Hippocampal formation (tissue), 2 donors: ENCODE measurements at places on chromosomes 2 and 18.

- no peak for DNase-seq
Observed at GRCh38 chr2:170949415-170949814, 20.4 kb downstream of the GORASP2 start.

GRCh38 chr18:33291539-33291938, 149.0 kb downstream of the CCDC178 start:
- DNase-seq = no peak

- DNase-seq = no peak
Observed at GRCh38 chr2:27572998-27573429, 9.8 kb upstream of the ZNF512 start.

DNA sequence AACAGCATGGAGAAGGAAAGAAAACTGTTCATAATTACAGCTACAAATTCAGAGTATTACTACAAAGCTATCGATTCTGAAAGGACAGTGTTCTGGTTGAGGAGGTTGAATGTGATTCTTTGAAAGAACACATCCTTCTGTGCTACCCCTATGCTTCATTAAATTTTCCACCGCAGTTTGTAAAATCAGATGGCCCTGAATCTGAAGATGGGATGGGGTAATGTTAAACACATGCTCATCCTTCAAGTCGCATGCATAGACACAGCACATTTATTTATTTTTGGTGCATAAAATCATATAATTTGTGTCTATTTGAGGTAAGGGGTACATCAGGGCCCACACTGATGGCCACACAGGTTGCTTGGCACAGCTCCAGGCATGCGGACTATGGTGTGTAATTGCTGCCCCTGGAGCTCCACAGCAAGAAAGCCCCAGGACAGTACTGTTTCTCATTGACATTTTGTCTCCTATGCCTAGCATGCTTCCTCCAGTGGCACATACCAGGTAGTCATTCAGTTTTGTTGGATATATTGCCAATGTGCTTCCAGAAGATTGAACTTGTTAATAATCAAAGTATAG, 238.8 kb upstream of the TANK start:
- no peak for DNase-seq

GRCh38 chr2:31254237-31255203, 20.6 kb downstream of the EHD3 start:
- no peak for DNase-seq

DNA sequence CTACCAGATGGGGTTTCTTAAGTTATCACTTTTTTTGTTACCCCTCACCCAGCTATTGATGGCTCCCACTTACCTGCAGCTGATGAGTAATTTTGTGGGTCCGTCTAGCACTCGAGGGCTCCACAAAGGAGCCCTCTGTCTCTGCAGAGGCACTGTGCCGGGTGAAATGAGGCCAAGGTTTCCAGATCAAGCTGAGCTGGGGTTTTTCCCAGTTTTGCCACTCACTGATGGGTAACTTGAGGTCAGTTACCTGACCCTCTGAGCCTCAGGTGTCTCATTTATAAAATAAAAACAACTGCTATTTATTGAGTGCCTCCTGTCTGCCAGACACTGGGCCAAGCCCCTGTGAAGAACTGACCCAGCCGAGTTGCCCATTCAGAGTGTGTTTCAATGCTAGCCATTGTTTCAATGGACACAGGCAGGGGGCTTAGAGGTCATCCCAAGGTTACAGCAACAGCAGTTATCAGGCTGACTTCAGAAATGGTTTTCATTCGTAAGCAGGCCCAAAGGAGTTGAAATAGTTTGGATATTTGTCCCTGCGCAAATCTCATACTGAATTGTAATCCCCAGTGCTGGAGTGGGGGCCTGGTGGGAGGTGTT, 192.9 kb downstream of the NCK2 start:
- no peak for DNase-seq

GRCh38 chr18:26993568-26993967, 128.1 kb upstream of the AQP4 start:
- no peak for DNase-seq

DNA sequence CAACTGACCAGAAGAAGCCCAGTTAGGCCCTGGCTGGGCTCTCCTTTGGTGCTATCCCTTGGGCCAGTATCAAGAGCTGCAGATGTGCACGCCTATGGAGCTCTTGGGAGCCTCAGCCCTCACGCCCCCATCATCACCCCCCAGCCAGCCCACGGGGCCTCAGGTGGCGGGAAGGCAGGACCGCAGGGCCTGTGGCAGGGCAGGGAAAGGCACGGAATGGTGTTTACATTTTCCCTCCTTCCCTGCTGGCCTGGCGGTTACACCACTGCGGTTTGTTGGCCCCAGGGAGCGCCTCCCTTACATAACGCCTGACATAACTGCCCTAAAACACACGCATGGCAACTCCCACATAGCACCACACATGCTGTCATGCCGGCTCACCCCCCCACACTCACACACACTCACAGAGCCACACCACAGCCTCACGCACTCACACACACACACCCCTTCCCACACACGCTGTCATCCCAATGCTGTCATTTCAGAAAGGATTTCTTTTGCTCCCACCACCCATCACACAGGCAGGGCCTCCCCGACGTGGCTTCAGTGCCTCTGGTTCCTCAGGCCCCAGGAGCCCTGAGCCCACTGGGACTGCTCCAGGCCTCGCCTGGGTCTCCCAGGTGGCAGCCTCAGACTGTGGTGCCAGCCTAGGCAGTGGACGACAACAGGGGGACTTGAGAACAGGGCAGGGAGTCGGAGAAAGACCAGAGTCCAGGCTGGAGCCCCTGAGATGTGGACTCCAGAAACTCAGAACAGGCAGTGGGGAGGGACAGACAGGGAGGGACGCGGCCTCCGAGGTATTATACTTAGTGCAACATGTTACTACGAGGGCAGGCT, 15.7 kb downstream of the ZFP36L2 start:
- no peak for DNase-seq

- no peak for DNase-seq
Observed at GRCh38 chr2:184734338-184734737, 136.0 kb downstream of the ZNF804A start.

- DNase-seq = no peak
Observed at GRCh38 chr2:80519121-80519643, 214.6 kb upstream of the LRRTM1 start.

DNA sequence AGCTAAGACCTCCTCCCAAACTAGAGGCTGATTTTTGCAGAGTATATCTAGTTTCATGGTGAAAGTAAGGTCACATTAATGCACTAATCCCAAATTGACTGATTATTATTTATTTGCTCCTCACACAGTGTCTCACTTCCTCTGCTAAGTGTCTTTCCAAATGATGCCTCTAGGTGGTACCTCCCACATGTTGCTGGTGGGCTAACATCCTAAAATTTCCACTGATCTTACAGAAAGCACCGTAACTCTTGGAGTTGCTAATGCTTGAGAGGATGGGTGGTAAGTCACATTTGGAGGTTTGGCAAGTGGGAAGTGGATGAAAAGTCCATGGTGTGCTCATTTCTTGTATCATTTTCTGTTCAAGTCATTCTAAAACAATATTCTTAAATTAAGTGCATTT, 428.7 kb upstream of the GYPC start:
- no peak for DNase-seq

- DNase-seq = no peak
Observed at GRCh38 chr2:28347193-28347592, 45.5 kb upstream of the FOSL2 start.

DNA sequence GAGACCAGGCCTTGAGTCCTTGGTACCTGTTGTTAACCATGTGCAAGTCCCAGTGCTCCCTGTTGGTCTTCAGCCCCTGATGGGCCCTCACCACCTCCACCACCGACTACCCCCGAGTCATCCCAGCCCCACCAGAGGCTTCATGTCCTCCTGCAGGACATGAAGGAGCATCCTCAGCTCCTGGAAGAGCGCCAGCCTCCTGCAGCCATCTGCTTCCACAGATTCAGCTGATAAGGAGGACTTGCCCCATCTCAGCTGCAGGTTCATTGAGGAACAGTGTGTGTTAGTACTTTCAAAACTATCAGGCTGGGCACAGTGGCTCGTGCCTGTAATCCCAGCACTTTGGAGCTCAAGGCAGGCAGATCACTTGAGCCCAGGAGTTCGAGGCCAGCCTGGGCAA, 151.9 kb downstream of the ATP9B start:
- DNase-seq = no peak

- DNase-seq = no peak
Observed at GRCh38 chr2:196759378-196759706, 40.1 kb downstream of the GTF3C3 start.

- no peak for DNase-seq
Observed at GRCh38 chr2:166127217-166128155, at the start of gene SCN1A. Gene SCN1A (minus strand): TSS chr2:166128020. CDS start chr2:166073621, 54,399 bp downstream.

- DNase-seq = no peak
Observed at GRCh38 chr18:75223687-75224347, 13.2 kb downstream of the TSHZ1 start.

GRCh38 chr2:238652053-238652770, 195.7 kb upstream of the TWIST2 start:
- DNase-seq = no peak

DNA sequence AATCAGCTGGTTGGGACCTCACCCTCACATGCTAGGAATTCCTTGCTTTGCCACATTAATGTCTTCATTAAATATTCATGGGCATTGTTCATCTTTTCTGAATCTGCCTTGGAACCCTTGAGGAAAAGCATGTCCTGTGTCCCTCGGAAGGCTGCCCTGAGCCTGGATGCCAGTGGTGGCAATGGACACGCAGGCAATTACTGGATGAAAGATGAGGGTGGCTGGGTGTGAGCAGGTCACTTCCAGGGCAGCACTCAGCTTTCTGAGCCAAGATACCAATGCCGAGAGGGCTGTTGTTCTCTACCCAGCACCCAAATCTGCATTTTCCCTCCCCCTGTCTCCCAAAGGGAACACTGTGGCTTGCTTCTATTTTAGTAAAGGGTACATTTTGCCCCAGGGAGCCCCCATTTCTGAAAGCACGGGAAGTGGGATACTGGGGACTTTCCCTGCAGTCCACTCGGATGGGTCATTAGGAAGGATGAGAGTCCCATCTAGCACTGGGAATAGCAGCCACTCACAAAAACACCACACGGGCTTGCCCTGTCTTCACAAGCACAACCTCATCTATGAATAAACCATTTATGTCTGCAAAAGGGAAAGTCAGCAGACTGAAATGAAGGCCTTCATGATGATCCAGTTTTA, 234.8 kb downstream of the SOX11 start:
- DNase-seq = no peak

- no peak for DNase-seq
Observed at GRCh38 chr18:77112747-77113092, 19.9 kb downstream of the MBP start.

DNA sequence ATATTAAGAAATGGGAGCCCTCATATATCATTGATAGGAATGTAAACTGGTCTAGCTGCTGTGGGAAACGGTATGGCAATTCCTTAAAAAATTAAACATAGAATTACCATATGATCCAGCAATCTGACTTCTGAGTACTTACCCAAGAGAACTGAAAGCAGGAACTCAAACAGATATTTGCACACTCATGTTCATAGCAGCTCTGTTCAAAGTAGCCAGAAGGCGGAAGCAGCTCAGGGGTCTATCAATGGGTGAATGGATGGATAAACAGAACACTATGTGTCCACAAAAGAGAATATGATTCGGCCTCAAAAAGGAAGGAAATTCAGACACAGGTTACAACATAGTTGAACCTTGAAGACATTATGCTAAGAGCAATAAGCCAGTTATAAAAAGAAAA, 135.7 kb upstream of the NDUFV2 start:
- no peak for DNase-seq

DNA sequence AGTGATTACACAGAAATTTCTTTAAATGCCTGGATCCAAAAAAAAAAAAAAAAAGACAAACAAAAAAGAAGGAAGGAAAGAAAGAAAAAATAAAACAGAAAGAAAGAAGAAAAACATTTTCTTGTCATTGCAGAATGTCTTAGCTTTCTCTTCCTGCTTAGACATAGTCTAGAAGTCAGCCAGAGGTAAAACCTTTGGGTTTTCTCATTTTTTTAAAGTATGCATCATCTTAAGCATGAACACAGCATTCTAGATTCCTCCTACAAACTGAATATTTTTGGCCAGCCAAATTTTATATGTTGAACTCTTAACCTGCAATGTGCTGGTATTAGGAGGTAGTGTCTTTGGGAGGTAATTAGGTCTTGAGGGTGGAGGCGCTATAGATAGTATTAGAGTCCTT, 243.9 kb downstream of the TRIB2 start:
- no peak for DNase-seq
